ENCODE measurements at places on chromosomes 16 and 17. TPM values are rescaled to one million over a fixed set of nuclear protein-coding genes. Genes with fewer than 3 reads are reported as not detected.

The MT1B gene
- total RNA-seq = not detected

The MIS12 gene
- total RNA-seq = 18.1 TPM

The MYH2 gene
- total RNA-seq = not detected

The TEKT1 gene
- not detected for total RNA-seq

The EPX gene
- not detected for total RNA-seq

The COA3 gene
- 50.5 TPM for total RNA-seq

The PIK3R6 gene
- total RNA-seq = not detected

The SOX15 gene
- total RNA-seq = 0.18 TPM

The ZG16 gene
- total RNA-seq = not detected

The TMEM238L gene
- not detected for total RNA-seq

The CACNB1 gene
- total RNA-seq = 2.5 TPM

The TNFRSF17 gene
- total RNA-seq = not detected

The DRC7 gene
- not detected for total RNA-seq

The SCRN2 gene
- total RNA-seq = 14.7 TPM

The TP53TG3F gene
- total RNA-seq = not detected

The EMP2 gene
- total RNA-seq = 17.8 TPM

The SNX20 gene
- not detected for total RNA-seq

The DBNDD1 gene
- total RNA-seq = 3.1 TPM

The NT5M gene
- 0.28 TPM for total RNA-seq

The HOXB6 gene
- 11.1 TPM for total RNA-seq

The NDUFAF8 gene
- 21.1 TPM for total RNA-seq

The PDE6G gene
- total RNA-seq = not detected

The MT1G gene
- total RNA-seq = not detected

The TMEM106A gene
- total RNA-seq = 1.4 TPM

The PRR15L gene
- total RNA-seq = not detected

The TTYH2 gene
- total RNA-seq = 2.3 TPM

The KRT34 gene
- total RNA-seq = 3.6 TPM

The SDK2 gene
- under 0.01 TPM for total RNA-seq

The QRICH2 gene
- 4.8 TPM for total RNA-seq

The OSGIN1 gene
- total RNA-seq = 0.90 TPM

The NPIPA8 gene
- 1.1 TPM for total RNA-seq

The CLDN9 gene
- not detected for total RNA-seq

The FBXW10 gene
- total RNA-seq = not detected

The ITGB3 gene
- total RNA-seq = 17.6 TPM

The CDH15 gene
- total RNA-seq = 0.18 TPM

The SYCE1L gene
- total RNA-seq = not detected

The KRT33A gene
- not detected for total RNA-seq

The MYH11 gene
- total RNA-seq = under 0.01 TPM

The DERL2 gene
- 27.4 TPM for total RNA-seq

The ANKRD40CL gene
- not detected for total RNA-seq

The RAMP2 gene
- 0.28 TPM for total RNA-seq

The OR2C1 gene
- total RNA-seq = under 0.01 TPM

The ICAM2 gene
- 0.28 TPM for total RNA-seq

The PRCD gene
- not detected for total RNA-seq

The KRTAP4-9 gene
- not detected for total RNA-seq

The TEX14 gene
- not detected for total RNA-seq

The TMEM219 gene
- 47.0 TPM for total RNA-seq

The DNAI2 gene
- not detected for total RNA-seq

The KRTAP3-2 gene
- total RNA-seq = not detected

The LLGL2 gene
- 0.54 TPM for total RNA-seq

The C16orf96 gene
- total RNA-seq = not detected

The CPHXL2 gene
- total RNA-seq = not detected

The KRTAP3-1 gene
- total RNA-seq = not detected

The SAMD14 gene
- total RNA-seq = 1.4 TPM

The TBC1D28 gene
- not detected for total RNA-seq
